Pulmonary artery endothelial cell (primary cell): ENCODE measurements at places on chromosomes 7 and 10. TPM values are rescaled to one million over a fixed set of nuclear protein-coding genes. Genes with fewer than 3 reads are reported as not detected.

The FAM25G gene
- total RNA-seq = not detected in 2 replicates

The ARHGAP22 gene
- 86.3 and 86.9 TPM in 2 replicates for total RNA-seq

The ZNF467 gene
- total RNA-seq = 2.3 and 2.7 TPM in 2 replicates

The ZNF488 gene
- total RNA-seq = not detected in 2 replicates

The AS3MT gene
- 1.4 and 3.0 TPM in 2 replicates for total RNA-seq

DNA sequence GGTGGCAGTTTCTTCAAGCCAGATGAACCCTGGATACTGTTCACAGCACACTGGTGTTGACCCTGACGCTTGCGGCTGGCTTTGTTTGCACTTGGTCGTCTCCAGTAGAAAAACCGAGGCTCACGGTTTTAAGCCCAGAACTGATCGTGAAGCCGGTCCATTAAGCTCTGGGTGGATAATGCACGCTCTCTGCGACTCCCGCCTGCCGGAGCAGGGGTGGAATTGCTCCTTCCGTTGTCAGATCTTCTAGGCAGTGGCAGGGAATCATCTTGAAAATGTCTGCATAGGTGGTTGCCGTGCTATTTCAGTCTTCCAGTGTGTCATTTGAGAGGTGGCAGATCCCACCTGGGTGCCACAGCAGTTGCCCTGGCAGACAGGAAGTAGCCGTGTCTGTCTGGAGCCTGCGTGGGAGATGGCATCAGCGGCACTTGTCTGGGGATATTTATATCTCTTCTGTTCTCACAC is 35.9 kb upstream of the AP5Z1 start:
- no peak for DNase-seq

GRCh38 chr7:94375691-94376090 is 19.0 kb upstream of the COL1A2 start:
- peak; percentile 68 for DNase-seq

- DNase-seq = no peak
These were observed 25.8 kb upstream of the ZRANB1 start for GRCh38 chr10:124916098-124916584.
